Thymus (tissue), 14 donors: ENCODE measurements at places on chromosomes 16 and 17. TPM values are rescaled to one million over a fixed set of nuclear protein-coding genes. Genes with fewer than 3 reads are reported as not detected.

KRTAP2-3 gene
- polyA plus RNA-seq, result 0.18 TPM

CD7 gene
- 153 TPM for polyA plus RNA-seq

HID1 gene
- 9.9 TPM for polyA plus RNA-seq

GGT6 gene
- 3.7 TPM for polyA plus RNA-seq

ZFPM1 gene
- 4.2 TPM for polyA plus RNA-seq

RBFOX1 gene
- 0.23 TPM for polyA plus RNA-seq

DNA sequence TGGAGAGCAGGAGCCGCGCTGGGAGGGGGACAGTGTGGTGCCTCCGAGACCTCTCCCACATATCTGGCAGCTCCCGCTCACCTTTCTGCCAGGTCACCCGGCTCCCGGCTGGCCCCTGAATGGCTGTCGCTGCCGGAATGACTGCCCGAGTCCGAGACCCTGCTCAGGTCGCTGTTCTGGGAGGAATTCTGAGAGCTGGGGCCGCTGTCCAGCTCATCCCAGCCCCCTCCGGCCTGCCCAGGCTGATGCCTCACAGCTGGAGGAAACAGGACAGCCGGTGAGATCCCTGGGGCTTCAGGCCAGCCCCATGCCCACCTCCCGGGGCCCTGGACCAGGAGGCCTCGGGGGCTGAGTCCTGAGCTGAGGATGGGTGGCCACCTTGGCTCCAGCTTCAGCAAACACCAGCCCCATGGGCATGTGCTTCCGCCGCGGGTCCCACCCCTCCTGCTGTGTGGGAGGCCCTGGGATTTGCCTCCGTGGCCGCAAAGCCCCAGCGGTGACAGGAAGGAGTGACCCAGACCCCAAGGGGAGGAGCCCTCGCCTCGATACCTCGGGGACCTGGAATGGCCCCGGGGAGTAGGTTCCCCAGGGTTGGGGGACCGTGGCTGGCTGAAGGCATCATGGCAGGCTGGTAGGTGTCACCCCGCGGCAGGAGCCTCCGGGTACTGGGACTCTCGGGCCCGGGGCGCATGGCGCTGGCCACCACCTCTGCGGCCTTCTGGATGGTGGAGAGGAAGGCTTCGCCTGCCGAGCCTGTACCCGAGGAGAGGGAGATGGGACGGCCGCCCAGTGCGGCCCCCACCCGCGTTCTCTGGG, 6.9 kb downstream of the TEPSIN start:
- no peak for DNase-seq

DNA sequence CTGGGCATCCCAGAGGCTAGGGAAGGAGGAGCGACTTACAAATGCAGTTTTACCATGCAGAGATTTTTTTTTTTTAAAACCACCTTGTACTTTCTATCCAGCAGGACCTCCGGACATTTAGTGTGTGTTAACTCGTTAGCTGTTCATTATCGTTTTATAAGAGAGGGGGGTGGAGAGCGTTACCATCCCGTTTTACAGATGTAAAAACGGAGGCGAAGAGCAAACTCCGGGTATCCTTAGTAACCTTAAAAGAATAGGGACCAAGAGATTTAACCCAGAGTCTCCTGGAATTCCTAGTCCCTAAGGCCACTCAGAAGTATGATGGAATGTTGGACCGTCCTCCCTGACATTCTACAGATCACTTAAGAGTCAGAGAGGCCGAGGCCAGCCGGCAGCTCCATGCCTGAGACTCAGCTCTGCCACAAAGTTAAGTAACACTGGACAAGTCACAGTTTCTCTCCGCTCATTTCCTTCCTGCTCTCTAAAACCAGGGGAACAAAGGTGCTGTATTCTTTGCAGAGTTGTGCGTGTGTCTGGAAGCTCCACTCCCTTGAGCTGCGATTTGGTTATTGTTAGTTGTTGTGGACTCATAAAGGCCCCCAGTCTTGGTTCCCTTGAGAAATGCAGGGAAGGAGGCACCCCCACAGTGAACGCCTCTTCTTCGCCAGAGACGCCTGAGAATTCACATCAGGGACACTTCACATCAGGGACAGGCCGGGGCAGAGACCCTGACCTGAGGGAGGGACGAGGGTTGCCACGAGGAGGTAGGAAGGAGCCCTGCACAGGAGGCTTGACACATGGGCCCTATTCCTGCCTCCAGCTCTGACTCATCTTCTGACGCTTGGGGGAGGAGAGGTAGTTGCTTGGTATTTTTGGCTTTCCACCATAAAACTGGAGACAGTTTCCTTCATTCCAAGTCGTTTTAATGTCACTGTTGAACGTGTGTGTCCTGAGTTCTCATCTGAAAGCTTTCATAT, 1.2 kb downstream of the DUSP14 start:
- no peak for DNase-seq

- DNase-seq, result no peak
Observed at GRCh38 chr17:77634710-77635109, 323.8 kb upstream of the TNRC6C start.

- DNase-seq, result no peak
Observed at GRCh38 chr17:72137161-72137560, 16.3 kb downstream of the SOX9 start.

- no peak for DNase-seq
Observed at GRCh38 chr17:6756425-6757031, 682 bp downstream of the XAF1 start.

DNA sequence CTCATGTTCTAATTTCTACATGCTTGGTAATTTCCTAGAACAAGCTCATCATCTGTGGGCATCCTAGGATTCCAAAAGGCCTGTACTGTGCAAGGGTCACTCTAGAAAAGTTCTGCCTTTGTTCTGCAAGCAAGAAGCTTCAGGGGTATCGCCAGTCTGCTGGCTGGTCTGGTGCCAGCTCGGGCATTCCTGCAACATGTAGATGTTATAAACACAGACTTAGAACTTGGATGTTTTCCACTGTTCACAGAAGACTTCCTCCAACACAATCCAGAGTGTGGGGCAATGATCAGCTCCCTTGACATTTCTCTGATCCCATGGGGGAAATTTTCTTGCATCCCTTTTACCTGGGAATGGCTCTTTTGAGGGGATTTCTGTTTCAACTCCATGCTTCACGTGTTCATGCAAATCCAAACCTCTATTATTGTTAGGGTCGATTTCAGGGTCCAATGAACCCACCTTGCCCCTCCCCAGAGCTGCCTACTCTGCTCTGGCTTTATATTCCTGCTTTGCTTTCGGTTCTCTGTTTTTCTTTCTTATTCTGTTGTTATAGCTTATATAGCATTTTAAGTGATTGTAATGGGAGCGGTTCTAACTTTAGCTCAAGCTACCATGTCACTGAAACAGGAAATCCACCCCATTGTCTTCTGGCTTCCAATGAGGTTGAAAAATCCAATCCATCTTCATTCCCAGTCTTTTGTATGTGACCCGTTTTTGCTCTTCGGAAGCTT, 25.3 kb downstream of the UBE2O start:
- DNase-seq, result no peak

DNA sequence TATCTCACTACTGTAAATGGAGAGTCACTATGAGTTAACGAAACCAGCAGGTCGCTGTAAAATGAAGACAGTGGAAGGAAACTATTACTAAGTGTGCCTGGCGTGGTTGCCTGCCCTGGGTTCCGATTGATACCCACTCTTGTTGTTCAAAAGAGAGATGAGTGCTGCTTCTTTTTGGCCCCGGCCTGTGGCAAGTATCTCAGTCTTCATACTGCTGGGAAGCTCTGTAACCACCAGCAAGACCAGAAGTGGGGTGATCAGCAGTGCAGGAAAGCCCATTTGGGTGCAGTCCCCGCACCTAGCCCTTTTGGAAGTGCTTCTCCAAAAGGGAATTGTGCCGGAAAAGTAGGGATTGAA, 104.5 kb downstream of the SNX29 start:
- no peak for DNase-seq

DNA sequence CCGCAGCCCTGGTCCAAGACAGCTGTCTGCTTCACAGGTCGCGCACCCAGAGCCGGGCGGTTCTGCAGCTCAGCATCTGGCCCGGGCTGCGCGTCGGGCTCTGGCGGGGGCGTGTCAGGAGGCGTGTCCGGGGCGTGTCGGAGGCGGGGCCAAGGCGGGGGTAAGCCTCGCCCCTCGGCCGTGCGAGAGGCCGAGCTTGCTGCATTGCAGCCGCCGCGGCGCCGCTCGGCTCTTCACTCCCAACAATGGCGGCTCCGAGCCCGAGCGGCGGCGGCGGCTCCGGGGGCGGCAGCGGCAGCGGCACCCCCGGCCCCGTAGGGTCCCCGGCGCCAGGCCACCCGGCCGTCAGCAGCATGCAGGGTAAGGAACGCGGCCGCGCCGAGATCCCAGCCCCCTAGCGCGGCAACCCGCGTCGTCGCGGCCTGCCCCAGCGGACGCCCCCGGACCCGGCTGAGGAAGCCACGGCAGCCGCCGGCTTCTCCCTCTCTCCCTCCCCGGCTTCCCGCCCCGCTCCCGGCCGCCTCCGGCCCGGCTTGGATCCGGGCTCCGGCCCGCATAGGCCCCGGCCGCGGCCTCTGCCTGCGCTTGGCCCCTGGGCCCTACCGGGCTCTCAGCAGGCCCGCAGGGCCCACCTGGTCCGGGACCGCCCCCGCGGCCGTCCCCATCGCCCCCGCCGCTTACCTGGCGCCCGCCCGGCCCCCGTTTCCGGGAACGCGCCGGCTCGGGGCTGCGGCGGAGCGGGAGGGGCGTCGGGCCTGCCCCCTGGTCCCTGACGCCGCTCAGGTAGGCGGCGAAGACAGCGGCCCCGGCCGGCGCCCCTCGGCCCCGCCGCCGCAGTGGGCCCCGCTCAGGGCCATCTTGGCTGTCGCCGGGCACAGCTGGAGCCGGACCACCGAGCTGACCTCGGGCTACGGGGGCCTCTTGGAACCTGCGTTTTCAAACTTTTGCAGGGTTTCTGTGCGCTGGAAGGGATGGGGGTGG, at the start of gene MAP2K4:
TSS of gene MAP2K4 (plus strand) at position 236 of the 981 bp plus-strand sequence. CDS start at position 246, 10 bp downstream.
- DNase-seq, result peak; percentile 86

GRCh38 chr17:77295241-77295853, 154.6 kb downstream of the SEC14L1 start:
- no peak for DNase-seq
